ENCODE measurements at places on chromosomes 13 and 19.

DNA sequence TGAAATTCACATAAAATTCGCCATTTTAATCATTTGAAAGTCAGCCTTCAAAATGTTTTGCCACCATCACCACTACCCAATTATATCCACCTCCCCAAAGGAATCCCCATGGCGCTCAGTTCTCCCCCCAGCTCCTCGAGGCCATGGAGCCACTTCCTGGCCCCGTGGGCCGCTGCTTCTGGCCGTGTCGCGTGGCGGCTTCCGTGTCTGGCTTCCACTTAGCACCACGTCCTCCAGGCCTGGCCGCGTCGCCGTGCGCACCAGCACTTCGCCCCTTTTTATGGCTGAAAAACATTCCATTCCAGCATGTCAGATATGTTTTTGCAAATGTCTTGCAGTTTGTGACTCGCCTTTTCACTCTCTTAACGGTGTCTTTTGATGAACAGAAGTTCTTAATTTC, 46.7 kb upstream of the DCUN1D2 start:
- DNase-seq = no peak

- no peak for DNase-seq
These were observed 116.0 kb downstream of the SIPA1L3 start for GRCh38 chr19:38022791-38023670.

GRCh38 chr13:24035411-24035810, 125.1 kb upstream of the SPATA13 start:
- no peak for DNase-seq

DNA sequence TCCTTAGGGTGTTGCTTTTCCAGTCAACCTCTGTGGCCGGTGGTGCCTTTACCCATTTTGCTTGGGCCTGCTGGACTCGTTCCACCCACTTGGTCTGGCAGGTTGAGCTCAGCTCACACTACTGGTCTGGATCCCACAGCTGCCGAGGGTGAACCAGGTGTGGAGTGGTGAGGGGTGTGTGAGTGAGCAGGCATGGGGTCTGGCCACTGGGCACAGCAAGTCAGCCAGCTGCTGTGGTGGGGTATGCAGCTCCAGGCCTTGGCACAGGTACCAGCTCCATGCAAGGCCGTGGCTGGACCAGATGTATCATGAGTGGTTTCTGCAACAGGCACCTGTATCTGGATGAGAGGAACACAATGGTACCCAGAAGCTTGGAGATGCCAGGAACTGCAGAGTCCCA, 277.6 kb upstream of the KLHL1 start:
- DNase-seq = no peak

GRCh38 chr13:36862002-36862685, 43.1 kb downstream of the RFXAP start:
- DNase-seq = no peak

GRCh38 chr19:45882652-45883585, 3.0 kb downstream of the IRF2BP1 start:
- peak; percentile 68 for DNase-seq

- DNase-seq = no peak
These were observed 1.4 kb upstream of the ZNF414 start for GRCh38 chr19:8515317-8515716.

GRCh38 chr13:27918041-27918917, 1.5 kb upstream of the PDX1 start:
- no peak for DNase-seq

DNA sequence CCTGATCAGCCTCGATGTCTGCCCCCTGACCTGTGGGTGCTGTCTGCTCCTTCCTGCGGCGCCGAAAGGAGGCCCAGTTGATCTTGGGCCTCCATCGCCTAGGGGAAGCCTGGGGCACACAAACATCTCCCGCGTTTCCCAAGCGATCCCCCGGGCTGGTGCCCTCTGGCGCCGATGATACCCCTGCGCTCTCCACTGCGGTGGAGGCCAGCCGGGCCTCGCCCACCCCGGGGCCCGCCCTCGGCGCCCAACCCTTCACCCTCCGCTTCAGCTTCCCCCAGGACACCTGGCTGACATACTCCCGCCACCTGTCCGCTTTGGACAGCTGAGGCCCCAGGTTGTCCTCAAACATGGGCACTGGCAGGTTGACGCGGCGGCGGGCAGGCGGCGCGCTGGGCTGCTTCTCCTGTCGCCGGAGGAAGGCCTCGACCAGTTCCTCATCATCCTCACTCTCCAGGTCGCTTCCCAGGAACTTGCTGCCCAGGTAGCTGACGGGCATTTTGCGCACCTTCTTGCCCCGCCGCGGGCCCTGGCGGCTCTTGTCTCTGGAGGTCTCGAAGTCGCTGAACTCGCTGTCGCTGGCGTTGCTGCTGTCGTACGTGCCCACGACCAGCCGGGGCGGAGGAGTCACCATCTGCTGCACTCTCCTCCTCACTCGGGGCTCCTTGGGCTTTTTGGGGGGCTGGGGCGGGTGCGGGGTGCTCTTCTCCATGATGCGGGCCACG, 1.3 kb downstream of the CCDC8 start:
- DNase-seq = no peak

DNA sequence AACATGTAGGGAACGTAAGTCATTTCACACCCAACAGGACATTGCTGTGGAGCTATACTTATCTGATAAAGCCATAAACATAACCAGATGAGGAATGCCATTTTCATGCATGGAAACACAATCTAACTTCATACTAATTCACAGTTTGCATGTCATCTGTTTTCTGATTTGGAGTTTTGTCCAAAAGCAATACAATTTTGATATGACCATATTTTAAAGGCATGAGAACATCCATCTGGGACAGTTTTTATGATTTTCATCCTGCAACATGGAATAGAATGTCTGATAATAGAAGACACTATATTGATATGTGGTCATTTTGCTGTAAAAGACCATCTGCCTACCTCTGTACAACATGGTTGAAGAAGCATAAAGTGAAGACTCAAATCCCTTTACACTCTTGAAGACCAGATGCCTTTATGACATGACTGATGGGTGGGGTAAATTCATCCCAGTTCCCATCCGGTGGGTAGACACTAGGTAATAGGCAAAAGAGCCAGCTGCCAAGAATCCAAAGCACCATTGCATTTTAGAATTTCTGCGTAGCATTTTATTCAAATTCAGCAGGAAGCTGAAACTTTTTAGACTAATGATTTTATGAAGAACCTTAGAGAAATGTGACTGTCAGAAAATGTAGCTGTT, 309.8 kb downstream of the LMO7 start:
- DNase-seq = no peak

GRCh38 chr19:35144600-35145436, 1.8 kb downstream of the FXYD7 start:
- no peak for DNase-seq

- DNase-seq = no peak
These were observed 370.3 kb downstream of the GPC5 start for GRCh38 chr13:91768746-91769145.

DNA sequence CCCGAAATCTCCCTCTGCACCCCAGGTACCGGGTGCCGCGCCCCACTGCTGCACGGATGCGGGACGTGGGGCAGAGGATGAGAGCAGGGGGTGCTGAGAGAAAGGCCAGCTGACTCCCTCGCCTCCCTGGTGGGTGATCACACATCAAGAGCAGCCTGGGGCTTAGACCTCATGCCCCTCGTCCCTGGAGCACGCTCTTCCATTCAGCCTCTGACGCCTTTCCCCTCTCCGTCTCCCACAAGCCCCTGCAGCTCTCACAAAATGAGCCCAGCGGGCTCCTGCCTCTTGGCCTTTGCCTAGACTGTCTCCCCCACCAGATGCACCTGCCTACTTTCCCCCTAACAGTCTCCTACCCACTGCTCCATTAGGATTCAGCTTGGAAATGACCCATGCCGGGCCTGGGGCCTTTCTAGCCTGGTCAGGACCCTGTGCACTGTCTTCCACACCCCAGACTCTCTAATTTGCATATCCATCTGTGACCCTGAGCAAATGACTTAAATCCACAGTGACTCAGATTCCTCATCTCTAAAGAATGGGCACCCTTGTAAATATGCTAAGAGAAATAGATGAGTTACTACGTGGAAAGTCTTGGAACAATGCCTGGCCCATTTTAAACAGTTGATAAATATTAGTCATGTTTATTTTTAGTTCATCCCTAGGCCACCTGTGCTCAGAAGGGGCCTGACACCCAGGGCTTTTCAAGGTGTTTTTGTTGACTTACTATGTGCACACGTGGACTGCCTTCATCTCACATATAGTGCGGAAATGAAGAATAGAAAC, 582 bp upstream of the PTPRH start:
- DNase-seq = no peak

DNA sequence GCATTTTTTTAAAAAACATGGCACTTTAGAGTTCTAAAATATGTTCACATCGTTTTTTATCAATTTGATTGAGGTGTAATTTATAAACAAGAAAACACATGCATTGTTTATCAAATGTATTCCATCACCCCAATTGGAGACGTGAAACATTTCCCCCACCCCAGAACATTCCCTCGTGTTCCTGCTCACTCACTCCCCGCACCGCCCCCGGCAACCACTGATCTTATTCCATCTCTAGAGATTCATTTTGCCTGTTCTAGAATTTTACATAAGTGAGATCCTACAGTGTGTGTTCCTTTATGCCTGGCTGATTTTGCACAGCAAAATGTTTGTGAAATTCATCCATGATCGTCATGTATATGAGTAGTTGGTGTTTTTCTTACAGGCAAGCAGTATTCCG, 50.5 kb upstream of the KCTD15 start:
- DNase-seq = no peak

GRCh38 chr13:33096886-33097605, 80.8 kb downstream of the KL start:
- no peak for DNase-seq

- DNase-seq = no peak
These were observed 14.7 kb upstream of the GRAMD1A start for GRCh38 chr19:34985249-34986022.

GRCh38 chr13:23654111-23655110, 84.2 kb downstream of the TNFRSF19 start:
- DNase-seq = no peak

DNA sequence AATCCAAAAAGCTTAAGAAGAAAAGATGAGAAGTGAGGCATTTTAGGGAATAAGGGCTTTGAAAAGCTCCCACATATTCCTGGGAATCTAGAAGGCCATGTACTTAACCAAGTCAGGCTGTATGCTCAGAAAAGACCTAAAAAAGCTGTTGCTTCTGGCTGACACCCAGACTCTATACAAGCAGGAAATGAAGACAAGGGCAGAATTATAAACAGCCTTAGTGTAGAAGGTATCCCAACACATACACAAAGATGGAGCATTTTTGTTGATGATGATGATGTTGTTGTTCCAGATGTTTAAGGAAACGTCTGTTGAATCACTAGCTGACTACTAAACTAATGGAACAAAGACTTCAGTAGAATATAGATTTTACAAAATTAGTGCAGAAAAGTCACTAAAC, 26.1 kb upstream of the N4BP2L1 start:
- DNase-seq = no peak

DNA sequence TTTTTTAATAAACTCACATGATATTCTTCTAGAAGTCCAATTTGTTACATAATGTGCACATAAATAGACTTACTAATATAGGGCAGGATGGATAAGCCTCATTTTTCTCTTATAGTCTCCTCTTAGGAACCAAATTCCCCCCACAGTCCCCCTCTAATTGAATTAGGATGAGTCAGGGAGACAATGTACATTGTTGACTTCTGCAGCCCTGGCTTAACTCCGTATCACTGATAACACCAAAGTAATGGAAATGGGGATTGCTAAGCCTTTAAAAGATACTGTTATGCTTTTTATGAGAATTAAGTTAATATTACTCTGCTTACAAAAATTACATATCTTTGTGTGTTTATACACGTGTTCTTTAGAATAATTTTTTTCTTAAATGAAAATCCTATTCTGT, 5.1 kb upstream of the PCDH9 start:
- no peak for DNase-seq

- DNase-seq = no peak
These were observed 7.5 kb upstream of the PDCD5 start for GRCh38 chr19:32573492-32573794.

- DNase-seq = no peak
These were observed 419.7 kb downstream of the KLF12 start for GRCh38 chr13:73714522-73714921.

DNA sequence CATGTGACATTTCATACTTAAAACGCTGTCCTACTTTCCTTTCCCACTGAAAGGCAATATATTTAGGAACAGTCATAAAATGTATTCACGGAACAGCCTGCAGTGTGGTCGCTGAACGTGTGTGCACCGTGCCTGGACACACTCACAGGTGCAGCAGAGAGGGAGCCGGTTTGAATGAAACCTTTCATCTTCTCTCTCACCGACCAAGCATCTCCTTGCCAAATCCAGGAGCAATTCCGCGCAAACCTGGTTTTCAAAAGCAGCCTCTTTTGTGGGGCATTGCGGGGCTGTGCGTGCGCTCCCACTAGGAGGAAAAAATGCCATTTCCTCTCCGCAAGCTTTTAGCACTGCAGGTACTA, 1.0 kb downstream of the DCLK1 start:
- DNase-seq = no peak

DNA sequence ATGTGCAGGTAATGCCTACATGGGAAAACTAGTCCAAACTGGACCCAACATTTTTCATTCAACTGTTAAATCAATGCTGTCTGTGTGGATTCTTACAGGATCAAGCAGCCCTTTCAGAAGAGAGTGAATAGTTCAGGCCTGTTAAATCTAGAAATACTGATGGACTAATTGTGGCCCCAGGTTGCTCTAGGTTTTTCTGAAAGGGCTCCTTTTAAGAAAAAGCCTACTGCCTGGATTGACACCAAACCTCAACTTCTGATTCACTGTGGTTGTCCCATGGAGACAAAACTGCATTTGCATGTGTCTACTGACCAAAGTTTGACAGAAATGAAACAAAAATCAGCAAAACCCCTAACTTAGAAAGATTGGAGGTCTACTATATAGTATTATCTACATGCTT, 437.0 kb downstream of the KLF12 start:
- no peak for DNase-seq

DNA sequence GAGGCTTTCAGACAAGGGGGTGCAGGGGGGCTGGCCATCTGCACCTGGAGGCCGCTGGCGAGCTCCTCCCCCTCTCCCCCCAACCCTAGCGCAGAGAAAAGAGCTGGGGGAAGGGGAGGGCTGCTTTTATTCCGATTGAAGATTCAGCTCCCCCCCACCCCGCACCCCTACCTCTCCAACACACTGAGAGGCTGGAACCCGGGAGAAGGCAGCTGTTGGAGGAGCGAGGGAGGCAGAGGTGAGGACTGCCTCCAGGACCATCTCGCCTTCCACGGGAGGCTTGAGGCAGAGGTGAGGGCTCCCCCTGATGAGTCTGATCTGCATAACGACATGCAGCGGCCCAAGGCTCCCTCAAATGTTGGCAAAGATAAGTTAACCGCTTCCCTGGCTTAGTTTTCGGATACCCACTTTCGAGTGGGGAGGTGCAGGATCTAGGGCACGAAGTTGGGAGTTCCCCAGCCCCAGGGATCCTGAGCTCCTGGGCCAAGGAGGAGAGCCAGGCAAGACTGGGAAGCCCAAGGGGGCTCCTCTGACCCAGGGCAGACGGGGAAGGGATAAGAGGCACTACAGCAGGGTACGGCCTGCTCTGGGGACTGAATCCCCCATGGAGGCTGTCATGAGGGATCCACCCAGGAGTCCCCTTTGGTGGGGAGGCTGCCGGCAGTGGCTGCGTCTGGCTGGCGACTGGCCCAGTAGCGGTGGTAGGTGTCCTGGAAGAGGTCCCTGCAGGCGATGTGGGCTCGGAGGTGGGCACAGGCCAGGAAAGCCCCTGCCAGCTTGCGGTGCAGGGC, 1.2 kb upstream of the NUMBL start:
- DNase-seq = no peak

Measured in stimulated activated CD8-positive, alpha-beta memory T cell treated with anti-CD3 and anti-CD28 coated beads, Interleukin-7, amount 100 ng/mL, for 24 hours (primary cell).